Activated naive CD4-positive, alpha-beta T cell treated with anti-CD3 and anti-CD28 coated beads, Interleukin-2, amount 50 U/mL, for 16 hours (primary cell): ENCODE measurements at places on chromosomes 7 and 10.

- DNase-seq: no peak
Measured at GRCh38 chr7:17152721-17153120, 145.7 kb upstream of the AHR start.

DNA sequence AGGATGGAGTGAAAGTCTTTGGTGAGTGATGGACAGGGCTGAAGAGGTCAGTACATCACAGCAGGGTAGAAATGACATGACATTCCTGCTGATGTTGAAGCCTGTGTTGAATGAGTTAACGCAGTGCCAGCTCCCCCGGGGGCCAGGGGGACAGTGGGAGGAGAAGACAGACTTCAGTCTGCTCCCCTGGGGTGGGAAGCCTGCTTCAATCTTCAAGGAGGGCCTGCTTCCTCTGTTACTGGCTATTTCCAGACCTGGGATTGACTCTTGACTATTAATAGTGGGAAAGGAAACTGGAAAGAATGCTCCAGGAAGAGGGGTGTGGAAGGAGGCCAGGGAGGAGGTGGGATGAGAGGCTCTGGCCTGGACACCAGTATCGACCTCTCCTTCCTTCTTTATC is 27.2 kb downstream of the PODXL start:
- no peak for DNase-seq

GRCh38 chr10:60230892-60231291 is 158.8 kb downstream of the ANK3 start:
- DNase-seq: no peak

DNA sequence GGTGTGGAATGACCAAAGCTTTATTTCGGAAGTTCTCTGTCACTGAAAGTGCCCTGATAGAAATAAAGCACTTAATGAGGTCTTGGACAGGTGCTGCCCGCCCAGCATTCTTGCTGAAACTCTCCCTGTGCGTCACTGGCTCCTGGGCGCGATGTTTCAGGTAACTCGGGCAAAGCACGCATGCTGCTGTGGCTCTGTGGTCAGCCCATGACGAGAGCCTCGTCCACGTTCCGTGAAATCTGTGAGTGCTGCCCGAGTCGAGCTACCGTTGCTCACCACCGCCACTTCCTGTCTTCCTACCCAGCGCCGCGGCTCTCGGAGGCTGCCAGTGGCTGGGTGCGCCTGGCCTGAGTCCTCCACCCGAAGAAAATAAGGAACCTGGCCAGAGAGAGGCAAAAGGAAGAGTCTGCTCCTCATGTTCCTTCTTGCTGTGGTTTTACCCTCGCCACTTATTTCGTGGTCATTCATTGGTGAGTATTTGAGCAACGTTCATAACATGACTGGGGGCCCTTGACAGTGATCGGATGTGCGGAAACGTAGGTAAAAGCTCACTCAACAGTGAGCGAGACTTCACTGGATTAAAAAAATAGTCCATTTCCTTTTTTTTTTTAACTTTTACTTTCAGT is 95.5 kb downstream of the MAP3K8 start:
- peak; percentile 61 for DNase-seq

- DNase-seq: no peak
Measured at GRCh38 chr10:125123476-125124114, 36.8 kb downstream of the CTBP2 start.

GRCh38 chr10:26022831-26023230 is 88.8 kb downstream of the MYO3A start:
- DNase-seq: no peak

DNA sequence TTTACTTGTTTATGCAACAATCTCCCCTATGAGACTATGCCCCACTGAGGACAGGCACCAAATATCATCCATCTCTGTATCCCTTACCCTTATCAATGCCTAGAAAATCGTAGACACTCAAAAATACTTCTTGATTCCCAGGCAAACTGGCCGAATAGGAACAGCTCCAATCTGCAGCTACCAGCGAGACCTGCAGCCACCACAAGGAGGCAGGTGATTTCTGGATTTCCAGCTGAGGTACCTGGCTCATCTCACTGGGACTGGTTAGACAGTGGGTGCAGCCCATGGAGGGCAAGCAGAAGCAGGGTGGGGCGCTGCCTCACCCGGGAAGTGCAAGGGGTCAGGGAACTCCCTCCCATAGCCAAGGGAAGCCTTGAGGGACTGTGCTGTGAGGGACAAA is 10.8 kb upstream of the PPP1R3C start:
- DNase-seq: no peak
